ENCODE measurements at places on chromosomes 1 and 21. TPM values are rescaled to one million over a fixed set of nuclear protein-coding genes. Genes with fewer than 3 reads are reported as not detected.

Gene ATP5PO
- 112 TPM for total RNA-seq

Gene TMEM269
- 0.31 TPM for total RNA-seq

Gene HENMT1
- 3.9 TPM for total RNA-seq

Gene UQCRHL
- total RNA-seq: 1.5 TPM

- DNase-seq: no peak
Measured at GRCh38 chr21:41973861-41974751, 20.3 kb upstream of the C2CD2 start.

- DNase-seq: no peak
Measured at GRCh38 chr1:114607223-114607622, 25.8 kb upstream of the BCAS2 start.

- DNase-seq: no peak
Measured at GRCh38 chr1:67888216-67889106, 55.2 kb upstream of the GNG12 start.

All from sciatic nerve (tissue), 2 donors.